NCI-H1930 (cell line): ENCODE measurements at places on chromosomes 2 and 18.

DNA sequence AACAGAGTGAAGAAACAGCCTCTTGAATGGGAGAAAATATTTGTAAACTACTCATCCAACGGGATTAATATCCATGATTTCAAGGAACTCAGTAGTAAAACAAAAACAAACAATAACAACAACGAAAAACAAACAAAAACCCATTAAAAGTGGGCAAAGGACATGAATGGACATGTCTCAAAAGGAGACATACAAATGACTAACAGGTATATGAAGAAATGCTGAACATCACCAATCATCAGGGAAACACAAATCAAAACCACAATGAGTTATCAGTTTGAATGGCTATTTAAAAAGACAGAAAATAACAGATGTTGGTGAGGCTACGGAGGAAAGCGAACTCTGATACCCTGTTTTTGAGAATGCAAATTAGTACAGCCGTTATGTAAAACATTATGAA, 224.8 kb upstream of the NRXN1 start:
- no peak for DNase-seq

GRCh38 chr2:222993920-222994650, 57.9 kb upstream of the KCNE4 start:
- no peak for DNase-seq

DNA sequence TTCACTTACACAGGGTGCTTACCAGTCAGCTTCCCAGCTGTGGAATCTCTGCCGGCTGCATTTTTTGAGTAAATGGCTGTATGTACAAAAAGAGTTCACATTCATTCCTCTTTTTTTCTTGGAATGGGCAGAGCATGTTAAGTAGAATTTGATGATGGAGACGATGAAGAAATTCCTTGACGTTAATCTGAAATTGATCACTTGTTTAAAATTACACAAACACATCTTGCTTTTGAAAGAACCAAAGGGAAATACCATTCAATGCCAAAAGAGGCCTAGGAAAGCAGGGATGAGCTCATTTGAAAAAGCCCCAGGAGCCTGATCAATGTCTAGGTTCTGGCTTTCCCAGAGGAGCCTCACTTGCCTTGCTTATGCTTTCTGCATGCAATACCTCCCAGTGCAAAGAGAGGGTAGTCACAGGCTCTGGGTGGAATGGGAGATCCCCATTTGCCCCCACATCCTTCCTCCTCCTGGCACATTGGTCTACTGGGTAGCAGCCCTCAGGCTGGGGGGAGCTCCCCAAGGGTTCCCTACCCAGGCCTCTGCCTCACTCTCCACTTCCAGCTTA, 12.3 kb upstream of the SMAD7 start:
- DNase-seq = no peak

DNA sequence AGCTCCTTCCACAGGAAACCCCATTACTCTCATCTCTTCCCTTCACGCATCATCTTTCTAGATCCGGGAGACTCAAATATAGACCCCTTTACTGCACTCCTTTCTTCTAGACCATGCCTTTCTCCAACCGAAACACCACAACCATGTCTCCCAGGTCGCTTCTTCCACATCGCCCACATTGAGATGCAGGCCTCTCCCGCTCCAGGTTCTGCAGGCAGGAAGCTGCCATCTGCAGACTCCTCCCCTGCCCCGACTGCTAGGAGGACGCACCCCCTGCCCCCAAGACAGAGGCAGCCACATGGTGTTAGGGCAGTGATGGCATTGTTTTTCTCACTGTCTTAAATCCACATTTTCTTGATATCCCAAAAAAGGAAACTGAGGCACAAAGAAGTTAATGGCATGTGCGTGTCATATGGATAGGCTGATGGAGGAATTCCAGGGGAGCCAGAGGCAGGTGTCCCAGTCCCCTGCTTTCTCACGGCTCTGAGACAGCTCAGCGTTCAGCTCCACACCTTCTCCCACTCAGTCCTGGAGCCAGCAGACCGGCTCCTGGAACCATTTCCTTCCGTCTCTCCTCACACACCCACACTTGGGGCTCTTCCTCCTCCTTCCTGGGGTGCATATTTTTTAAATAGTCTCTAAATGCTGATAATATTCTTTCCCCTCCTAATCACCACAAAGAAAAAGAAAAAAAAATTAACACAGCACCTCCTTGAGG, 438.4 kb downstream of the EIPR1 start:
- no peak for DNase-seq

DNA sequence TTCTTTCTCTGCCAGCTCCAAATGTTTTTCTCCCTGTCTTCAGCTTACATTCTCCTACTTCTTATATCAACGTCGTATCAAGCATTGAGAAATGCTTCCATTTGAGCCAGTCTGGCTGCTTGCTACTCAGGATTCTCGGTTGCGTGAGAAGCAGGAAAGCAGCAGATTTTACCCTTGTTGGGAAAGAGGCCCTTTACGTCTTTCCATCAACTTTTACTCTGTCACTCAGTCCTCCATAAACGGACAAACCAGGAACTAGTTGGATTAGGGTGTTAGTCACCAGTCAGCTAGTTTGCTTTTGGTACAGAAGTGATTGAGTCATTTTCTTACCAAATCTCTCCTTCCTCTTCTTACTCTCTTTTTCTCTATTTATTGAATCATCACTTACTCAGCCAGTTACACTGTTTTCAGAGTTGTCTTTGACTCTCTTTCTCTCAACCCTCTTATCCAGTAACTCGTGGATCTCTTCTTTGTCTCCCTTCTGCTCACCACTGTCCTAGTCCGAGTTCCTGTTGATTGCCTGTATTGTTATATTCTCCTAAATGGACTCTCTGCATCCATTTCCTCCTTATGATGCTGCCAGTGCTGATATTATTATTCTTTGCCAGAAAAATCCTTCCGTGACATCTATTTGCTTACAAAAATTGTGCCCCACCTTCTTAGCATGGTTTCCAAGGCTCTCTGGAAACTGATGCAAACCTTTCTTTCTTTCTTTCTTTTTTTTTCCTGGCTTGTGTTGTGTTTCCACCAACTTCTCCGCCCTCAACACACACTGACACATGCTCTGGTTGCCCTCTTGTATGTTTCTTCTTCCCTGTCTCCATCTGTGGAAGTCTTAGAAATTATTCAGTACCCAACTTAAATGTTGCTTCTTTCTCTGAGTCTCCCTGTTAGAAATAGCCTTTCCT, 61.5 kb downstream of the VRK2 start:
- no peak for DNase-seq

GRCh38 chr2:188285049-188285448, 6.6 kb upstream of the GULP1 start:
- DNase-seq = no peak

DNA sequence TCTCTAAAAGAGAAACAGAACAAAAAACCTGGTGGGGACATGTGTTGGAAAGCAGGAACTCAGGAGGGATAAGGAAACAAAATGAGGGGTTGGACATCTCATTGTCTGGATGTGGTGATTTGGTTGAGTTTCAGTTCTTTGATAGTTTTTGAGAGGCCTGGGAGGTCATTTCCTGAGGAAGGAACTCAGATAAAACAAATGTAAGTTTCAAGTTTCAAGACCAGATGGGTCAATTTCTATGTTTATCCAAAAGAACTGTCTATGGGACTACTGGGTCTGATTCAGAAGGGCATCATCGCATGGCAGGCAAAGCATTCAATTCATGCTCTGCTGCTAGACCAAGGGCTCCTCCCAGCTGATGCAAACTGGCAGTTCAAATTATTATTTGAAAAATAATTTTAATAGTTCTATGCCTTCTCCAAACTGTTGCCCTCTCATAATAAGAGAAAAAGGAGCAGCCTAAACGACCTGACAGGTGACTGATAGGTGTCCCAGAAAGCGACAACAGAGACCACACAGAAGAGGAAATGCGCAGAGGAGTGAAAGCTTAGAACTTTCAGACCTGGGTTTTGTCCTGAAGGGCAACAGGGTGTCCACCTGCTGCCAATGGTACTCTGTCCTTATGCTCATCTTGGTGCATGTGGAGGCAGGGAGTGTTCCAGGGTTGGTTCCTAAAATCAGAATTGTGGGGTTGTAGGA, 39.3 kb upstream of the SH3RF3 start:
- no peak for DNase-seq

DNA sequence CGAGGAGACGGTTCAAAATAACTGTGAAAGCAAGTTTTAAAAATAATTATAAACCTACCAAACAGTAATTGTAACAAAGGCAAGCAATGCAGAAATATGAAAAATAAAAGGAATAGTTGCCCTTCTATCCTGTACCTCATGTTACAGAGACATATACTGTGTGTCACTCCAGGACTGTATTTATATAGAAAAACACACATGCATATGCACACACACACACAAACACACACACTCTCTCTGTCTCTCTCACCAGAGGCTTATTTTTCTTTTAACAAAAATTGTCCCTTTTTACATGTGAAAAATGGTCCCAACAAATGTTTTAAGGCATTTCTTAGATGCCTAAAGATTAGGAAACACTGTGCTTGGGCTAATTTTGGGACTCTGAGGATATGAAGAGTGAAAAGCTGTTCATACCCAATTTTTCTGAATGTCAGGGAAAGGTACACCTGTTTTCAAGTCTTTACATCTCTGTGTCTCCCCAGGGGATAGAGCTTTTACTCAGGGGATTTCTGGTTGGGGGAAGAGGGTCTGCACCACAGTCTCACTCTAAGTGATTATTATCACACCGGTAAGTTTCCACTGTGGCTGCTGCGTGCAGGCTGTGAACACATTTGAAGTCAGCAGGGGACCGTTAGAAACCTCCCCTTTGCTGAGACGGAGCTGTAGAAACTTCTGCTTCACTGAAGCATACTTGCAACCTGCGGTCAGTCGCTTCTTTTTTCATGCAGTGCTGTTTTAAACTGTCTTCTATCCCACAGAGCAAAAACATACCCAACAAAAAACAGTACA, 51.4 kb upstream of the SPAG16 start:
- no peak for DNase-seq

DNA sequence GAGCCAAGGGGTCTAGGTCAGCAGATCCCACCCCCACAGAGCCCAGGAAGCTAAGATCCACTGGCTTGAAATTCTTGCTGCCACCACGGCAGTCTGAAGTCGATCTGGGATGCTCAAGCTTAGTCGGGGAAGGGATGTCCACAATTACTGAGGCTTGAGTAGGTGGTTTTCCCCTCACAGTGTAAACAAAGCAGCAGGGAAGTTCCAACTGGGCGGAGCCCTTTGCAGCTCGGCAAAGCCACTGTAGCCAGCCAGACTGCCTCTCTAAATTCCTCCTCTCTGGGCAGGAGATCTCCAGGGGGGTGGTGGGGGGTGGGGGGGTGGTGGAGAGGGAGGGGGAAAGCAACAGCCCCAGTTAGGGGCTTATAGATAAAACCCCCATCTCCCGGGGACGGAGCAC, 419.5 kb downstream of the NUP35 start:
- no peak for DNase-seq

DNA sequence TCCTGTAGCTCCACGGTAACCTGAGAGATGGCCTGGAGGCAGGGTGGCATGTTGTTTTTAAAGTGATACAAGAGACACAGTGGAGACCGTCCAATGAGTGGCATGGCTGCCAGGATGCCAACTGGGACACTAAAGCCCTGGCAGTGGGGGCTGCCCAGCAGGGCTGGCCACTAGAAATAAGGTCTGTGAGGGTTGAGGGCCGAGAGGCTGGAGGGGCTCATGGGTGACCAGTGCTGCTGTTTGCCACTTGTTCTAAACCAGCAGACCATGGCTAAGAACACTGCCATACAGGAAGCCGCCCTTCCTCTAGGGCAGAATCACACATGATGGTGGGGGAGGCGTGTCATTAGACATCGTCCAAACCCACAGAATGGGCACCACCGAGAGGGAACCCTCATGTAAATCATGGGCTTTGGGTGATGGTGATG, 71.9 kb downstream of the ALPK2 start:
- DNase-seq = no peak

DNA sequence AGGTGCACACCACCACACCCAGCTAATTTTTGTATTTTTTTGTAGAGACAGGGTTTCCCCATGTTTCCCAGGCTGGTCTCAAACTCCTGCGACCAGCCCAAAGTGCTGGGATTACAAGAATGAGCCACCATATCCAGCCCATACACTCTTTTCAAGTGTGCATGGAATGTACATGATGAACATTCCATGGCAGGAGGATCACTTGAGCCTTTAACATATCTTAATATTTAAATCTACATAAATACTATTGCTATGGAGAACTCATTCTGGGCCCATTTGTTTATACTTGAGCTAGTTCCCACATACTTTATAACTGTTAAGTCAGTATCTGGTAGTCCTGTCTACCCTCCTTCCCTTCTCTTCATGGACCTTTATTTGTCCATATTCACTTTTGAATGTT, 48.4 kb downstream of the RPE start:
- DNase-seq = no peak

DNA sequence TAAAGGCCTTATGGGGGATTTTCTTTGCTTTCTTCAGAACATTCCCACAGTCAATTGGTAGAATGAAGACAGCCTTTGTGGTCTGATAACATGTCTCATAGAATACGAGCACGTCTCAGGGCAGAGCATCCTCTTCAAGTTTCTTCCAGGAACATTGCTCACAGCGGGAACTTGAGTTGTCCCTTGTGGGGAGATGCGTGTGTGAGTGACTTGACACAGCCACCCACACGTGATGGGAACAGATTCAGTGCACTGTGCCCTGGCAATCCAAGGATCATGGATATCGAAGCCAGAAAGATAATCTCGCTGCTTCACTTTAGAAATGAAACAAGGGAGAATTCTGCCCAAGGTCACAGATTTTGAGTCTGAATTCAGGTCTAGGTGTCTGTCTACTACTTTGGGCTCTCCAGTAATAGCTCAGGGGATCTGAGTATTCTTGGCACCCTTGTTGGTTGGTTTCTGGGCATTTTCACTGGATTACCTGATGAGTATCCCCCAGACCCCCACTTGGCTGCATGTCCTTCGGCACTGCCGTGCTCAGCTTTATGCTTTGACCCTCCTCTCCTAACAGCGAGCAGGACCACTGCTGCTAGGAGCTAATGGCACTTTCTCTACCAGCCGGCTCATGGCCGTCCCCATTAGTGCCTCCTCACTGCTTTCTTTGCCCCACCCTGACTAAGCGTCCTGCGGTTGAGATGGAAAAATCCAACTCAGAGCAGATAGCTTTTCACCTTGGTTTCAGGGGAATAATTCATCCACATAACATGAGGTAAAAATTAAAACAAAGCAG, 75.9 kb upstream of the FOSL2 start:
- DNase-seq = no peak

DNA sequence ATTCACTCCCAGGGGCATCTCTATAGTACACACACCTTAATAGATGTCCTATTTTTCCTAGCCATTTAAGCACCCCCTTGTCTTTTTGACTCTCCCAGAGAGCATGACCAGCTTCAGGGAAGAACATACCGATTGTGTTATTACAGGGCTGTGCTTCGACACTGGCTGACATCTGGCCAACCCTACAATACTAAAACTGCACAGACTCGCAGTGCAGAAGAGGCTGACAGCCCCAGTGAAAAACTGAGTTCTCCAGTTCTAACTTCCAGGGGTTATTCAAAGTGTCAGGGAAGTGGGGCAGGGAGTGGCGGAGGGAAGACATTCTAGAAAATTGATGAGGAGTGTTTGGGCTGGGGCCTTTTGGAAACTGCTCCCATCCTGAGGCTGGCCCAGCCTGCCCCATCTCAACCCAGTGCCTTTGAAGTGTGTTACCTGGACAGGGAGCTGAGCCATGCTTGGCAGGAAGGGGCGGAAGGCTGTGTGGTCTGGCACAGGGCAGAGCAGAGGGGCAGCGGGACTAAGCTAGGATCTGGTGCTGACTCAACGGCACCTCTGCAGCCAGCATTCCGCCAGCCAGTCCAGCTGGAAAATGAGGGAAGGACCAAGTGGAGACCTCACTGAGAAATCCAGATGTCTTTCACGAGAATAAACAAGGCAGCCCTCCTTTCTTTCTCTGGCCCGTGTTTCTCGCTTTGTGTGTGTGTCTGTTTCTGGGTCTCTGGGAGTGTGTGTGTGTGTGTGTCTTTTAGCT, 15.4 kb upstream of the IGFBP5 start:
- no peak for DNase-seq

- DNase-seq = peak; percentile 73
Observed at GRCh38 chr18:55588111-55588869, at the start of gene TCF4. TCF4 (minus strand) TSS chr18:55588192; CDS start chr18:55587116, 1,076 bp downstream.
